ENCODE measurements at places on chromosomes 13 and 19. TPM values are rescaled to one million over a fixed set of nuclear protein-coding genes. Genes with fewer than 3 reads are reported as not detected.

Gene OVOL3
- total RNA-seq: not detected

Gene PLA2G4C
- 40.8 TPM for total RNA-seq

Gene STOML3
- total RNA-seq: not detected

Gene VSIG10L
- 0.51 TPM for total RNA-seq

Gene SERP2
- 15.7 TPM for total RNA-seq

Gene SRRM5
- 0.16 TPM for total RNA-seq

Gene GIPC3
- 2.7 TPM for total RNA-seq

Gene DOCK9
- total RNA-seq: 34.9 TPM

Gene CYP2A7
- total RNA-seq: not detected

Gene URAD
- not detected for total RNA-seq

Gene SYNGR4
- not detected for total RNA-seq

Gene LRRC4B
- 0.92 TPM for total RNA-seq

Gene ADGRL1
- total RNA-seq: 27.0 TPM

Gene KCNC3
- total RNA-seq: 1.7 TPM

Gene SOX1
- total RNA-seq: not detected

Gene APOC1
- total RNA-seq: 1.4 TPM

Gene DZIP1
- total RNA-seq: 4.7 TPM

Gene IGFL1
- total RNA-seq: not detected

Gene WIZ
- total RNA-seq: 31.3 TPM

Gene LTBP4
- 324 TPM for total RNA-seq

Gene PRR12
- total RNA-seq: 14.5 TPM

Gene DCT
- total RNA-seq: 0.32 TPM

Gene PLEKHG2
- total RNA-seq: 10.4 TPM

Gene IGFL2
- total RNA-seq: not detected

Gene SCN1B
- total RNA-seq: 44.3 TPM

Gene ZNF235
- total RNA-seq: 4.2 TPM

Gene SYDE1
- total RNA-seq: 15.7 TPM

Gene AMER2
- total RNA-seq: not detected

Gene NLRP4
- total RNA-seq: not detected

Gene LILRA6
- 2.7 TPM for total RNA-seq

Gene CYP4F12
- total RNA-seq: 5.8 TPM

Gene ZNF492
- total RNA-seq: 0.16 TPM

Gene SHISA7
- total RNA-seq: not detected

Gene ZNF66
- 1.4 TPM for total RNA-seq

Gene PRSS57
- total RNA-seq: not detected

Gene MYO16
- 1.4 TPM for total RNA-seq

Measured in Right ventricle myocardium inferior (tissue), 1 donor.